ENCODE measurements at places on chromosomes 3 and 15.

DNA sequence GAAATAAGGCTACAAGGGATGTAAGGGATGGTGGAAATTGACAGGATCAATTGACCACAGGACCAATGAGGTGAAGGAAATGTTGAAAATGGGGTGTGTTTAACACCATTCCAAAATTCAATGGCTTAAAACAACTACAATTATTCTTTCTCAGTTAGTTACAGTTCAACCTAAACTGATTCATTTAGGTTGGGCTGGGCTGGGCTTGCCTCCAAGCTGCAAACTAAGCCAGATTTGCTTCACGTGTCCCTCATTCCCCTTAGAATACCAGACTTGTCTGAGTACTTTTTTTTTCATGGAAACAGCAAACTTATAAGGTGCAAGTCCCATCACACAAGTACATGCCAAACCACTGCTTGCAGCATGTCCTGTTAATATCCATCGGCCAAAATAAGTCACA, 280.1 kb downstream of the NEK10 start:
- DNase-seq = no peak

GRCh38 chr3:50267280-50267913, 1.6 kb upstream of the SEMA3B start:
- no peak for DNase-seq

DNA sequence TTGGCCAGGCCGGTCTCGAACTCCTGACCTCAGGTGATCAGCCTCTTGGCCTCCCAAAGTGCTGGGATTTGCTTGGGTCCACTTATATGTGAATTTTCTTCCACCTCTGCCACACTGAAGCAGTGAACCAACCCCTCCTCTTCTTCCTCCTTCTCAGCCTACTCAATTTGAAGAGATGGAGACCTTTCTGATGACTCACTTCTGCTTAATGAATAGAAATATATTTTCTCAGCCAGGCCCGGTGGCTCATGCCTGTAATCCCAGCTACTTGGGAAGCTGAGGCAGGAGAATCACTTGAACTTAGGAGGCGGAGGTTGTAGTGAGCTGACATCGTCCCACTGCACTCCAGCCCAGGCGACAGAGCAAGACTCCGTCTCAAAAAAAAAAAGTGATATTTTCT, 46.8 kb upstream of the GATM start:
- DNase-seq = no peak

- DNase-seq = no peak
Measured at GRCh38 chr15:92719021-92719420, 63.4 kb upstream of the FAM174B start.

DNA sequence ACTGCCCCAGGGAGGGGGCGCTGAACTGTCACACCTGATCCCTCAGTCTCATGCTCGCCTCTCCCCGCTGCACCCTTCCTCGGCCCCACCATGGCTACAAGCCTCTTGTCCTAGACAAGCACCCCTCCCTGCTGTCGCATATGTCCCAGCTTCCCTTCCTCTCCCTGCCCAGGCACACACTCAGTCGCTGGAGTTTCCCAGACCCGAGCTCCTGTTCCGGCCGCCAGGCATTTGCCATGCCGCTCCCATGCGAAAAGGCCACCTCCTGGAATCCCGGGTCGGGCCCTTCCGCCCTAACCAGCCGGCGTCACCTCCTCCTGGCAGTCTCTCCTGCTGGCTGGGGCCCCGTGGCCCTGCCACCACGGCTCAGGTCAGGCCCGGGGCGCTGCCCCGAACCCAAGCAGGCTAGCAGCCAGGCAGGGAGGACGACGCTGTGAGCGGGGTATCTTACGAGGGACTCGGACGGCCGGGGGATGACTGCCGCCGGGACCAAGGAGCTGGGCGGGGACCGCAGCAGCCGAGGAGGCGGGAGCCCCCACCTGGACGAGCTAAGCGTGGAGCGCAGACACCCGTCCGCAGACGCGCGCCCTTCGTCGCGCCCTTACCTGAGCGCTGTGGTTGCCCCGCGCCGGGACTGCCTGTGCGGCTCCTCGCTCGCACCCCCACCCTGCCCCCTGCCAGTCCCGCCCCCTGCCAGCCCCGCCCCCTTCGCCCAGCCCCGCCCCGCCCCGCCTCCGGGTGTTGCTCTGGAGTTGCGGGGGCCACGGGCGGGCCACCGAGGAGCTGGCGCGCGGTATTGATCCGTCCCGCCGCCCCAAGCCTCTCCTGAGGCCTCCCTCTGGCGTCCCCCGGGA, at the start of gene ALS2CL:
Gene ALS2CL (minus strand): TSS at position 642 of the 854 bp plus-strand sequence. CDS start 4,239 bp downstream, outside the sequence.
- peak; percentile 80 for DNase-seq
